ENCODE measurements at places on chromosomes 5 and 9. TPM values are rescaled to one million over a fixed set of nuclear protein-coding genes. Genes with fewer than 3 reads are reported as not detected.

The SPATA31D4 gene
- not detected for total RNA-seq

The RALGPS1 gene
- total RNA-seq: 0.94 TPM

The AKNA gene
- 4.9 TPM for total RNA-seq

The ADRA1B gene
- 0.78 TPM for total RNA-seq

The RASEF gene
- 0.55 TPM for total RNA-seq

The LRRC70 gene
- not detected for total RNA-seq

The OTP gene
- not detected for total RNA-seq

The CYLC2 gene
- total RNA-seq: not detected

Measured in hair follicular keratinocyte (primary cell).